K562 (cell line): ENCODE measurements at places on chromosomes 2 and 18. TPM values are rescaled to one million over a fixed set of nuclear protein-coding genes. Genes with fewer than 3 reads are reported as not detected.

The RGPD8 gene
- 0.45 and 0.47 TPM in 2 replicates for total RNA-seq

The KCNG2 gene
- total RNA-seq, result not detected in 2 replicates

The KCNK3 gene
- total RNA-seq, result 0.13 and 0.20 TPM in 2 replicates

The GAL3ST2 gene
- 0.31 and 0.42 TPM in 2 replicates for total RNA-seq
